Cardiac fibroblast (primary cell): ENCODE measurements at places on chromosomes 5 and 9.

DNA sequence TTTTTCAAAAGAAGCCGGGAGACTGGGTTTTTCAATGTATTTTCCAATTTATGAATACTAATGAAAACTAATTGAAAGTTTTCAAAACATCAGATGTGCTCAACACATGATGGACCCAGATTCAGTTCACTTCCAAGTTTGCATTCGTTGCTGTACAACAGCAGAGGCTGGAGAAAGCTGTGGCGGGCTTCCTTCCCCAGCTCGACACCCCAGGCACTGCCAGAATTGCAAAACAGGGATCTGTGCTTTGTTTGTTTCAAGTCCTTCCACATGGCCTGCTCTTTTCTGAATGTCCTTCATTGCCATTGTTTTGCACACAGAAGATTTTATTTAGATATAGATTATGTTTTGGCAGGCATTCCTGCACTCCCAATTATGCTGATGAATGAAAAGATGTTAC, 30.3 kb upstream of the INSYN2B start:
- DNase-seq = no peak

- peak; percentile 48 for DNase-seq
Observed at GRCh38 chr5:149860801-149861322, 83.7 kb downstream of the PDE6A start.

DNA sequence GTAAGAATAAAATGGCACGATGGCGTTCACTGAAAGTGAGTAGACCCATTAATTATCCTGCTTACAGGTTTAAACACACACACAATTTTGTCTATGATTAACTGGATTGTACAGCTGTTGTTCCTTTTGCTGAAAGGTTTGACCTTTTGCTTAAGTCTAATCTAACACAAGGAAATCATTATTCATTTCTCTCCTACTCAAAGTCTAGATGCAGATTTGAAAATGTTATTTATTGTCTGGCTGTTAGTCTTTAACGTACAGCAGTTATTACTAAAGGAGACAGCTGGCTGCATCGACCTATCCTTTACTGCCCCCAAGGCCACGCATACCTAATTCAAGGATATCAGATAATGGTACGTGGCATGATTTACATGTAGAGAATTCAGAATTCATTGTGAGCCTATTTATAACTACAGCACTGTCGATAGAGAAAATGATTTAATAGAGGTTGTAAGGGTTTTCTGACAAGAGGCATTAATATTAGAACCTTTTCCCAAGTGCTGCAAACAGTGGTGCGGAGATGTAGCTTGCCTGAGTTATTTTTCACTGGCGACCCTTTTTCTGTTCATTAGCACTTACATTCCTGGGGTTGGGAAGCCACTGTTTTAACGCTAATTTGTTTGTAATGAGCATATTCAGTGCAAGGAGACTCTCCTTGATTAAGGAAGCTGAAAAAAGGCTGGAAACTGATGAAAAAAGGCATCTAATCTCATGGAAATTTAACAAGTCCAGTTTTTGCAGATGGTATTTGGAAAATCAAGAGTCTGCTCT, 368.4 kb upstream of the GRAMD2B start:
- DNase-seq = no peak

DNA sequence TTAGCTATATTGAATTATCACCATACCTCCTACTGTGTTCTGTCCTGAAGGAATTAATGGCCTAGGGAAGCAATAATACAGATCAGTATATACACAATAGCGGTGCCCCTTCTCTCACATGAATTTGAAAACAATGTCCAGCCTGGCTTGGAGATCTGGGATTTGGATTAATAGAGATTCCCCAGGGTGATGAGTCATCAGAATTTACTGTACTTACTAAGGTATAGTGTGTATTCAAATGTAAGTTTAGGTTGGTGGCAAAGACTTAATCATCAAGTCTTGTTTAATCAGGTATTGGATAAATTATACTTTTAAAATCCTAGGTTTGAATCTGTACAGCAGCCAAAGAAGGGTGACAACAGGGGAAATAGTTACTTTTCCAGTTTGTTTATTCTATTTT, 121.5 kb downstream of the FEM1C start:
- DNase-seq = no peak

- no peak for DNase-seq
Observed at GRCh38 chr9:113708821-113709713, 167.0 kb upstream of the ZNF618 start.

DNA sequence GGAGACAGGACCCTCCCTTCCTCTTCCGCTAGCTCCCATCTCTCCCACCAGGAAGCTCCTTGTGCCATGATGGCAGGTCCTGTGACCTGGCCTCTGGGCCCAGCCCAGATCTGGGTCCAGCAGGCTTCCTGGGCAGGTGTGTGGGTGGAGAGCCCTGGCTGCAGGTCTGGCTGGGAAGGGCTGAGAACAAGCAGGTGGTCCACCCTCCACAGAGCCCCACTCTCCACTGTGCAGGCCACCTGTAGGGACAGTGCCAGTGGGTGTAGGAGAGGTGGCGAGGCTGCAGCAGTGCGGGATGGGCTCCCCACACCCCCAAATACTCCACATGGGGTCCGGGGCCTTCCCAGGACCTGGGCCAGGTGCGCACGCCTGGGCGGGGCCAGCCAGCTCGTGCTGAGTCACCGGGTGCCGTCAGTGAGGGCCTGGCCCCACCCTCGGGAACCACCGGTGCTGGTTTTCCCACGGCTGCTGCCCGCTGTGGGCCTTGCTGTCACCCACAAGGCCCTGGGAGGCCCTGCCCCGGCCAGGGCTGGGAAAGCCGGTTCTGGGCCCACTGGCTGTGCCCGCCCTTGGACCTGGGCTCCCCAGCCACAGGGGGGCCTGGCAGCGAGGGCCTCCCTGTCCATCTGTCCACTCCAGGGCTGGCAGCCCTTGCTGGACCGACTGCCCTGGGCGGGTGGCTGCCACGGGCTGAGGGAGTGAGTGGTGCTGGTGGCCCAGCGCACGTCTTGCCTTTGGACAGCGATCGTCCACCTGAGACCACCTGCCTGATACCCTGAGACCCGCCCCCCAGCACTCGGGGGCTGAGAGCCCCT, 9.3 kb upstream of the NRARP start:
- peak; percentile 32 for DNase-seq
